Stimulated activated CD8-positive, alpha-beta memory T cell treated with anti-CD3 and anti-CD28 coated beads, Interleukin-4, amount 100 ng/mL, for 24 hours (primary cell): ENCODE measurements at places on chromosomes 6 and 20.

GRCh38 chr6:46940433-46941226 is 18.9 kb upstream of the ADGRF5 start:
- DNase-seq, result no peak

DNA sequence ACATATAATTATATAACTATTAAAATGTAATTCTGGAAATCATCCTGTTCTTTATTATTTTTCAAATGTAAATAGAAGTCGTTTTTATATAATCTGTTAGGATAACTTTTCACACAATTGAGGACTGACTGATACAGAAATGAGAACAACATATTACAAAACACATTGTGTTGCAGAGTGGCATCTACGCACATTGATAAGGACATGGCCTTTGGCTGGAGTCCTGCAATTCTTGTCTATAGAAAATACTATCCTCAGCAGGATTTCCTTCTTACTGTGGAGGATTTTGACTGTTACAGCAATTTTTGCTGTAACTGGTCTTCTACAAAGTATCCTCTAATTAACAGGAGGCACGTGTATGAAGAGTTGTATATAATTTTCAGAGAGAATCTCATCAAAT is 19.8 kb downstream of the SH3BGRL2 start:
- no peak for DNase-seq

DNA sequence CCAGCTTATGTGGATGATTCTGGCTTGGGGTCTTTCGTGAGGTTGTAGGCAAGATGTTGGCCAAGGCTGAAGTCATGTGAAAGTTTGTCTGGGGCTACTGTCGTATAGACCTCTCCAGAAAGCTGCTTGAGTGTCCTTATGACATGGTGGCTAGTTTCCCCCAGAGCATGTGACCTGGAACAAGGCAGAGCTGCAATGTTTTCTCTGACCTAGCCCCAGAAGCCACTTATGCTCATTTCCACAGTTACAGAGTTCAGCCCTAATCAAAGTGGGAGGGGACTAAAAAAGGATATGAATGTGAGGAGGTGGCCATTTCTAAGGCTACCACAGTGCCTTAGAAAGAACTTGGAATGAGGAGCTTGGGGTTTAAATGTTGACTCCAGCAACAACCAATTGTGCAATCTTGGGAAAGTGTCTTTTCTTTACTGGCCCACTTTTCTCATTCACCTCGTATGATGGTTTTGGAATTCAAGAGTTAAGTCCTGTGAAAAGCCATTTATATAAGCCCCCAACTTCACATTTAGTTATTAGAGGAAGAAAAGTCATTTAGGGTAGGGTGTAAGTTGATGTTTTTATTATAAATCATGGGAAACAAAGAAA is 5.9 kb upstream of the ASXL1 start:
- no peak for DNase-seq

- no peak for DNase-seq
Observed at GRCh38 chr6:116145803-116146675, 20.1 kb upstream of the COL10A1 start.

GRCh38 chr20:37879843-37880242 is 23.1 kb upstream of the VSTM2L start:
- DNase-seq, result no peak
